ENCODE measurements at places on chromosomes 2 and 18.

- DNase-seq = no peak
Measured at GRCh38 chr2:184756885-184757284, 158.6 kb downstream of the ZNF804A start.

- no peak for DNase-seq
Measured at GRCh38 chr2:105781274-105781978, 36.7 kb downstream of the NCK2 start.

DNA sequence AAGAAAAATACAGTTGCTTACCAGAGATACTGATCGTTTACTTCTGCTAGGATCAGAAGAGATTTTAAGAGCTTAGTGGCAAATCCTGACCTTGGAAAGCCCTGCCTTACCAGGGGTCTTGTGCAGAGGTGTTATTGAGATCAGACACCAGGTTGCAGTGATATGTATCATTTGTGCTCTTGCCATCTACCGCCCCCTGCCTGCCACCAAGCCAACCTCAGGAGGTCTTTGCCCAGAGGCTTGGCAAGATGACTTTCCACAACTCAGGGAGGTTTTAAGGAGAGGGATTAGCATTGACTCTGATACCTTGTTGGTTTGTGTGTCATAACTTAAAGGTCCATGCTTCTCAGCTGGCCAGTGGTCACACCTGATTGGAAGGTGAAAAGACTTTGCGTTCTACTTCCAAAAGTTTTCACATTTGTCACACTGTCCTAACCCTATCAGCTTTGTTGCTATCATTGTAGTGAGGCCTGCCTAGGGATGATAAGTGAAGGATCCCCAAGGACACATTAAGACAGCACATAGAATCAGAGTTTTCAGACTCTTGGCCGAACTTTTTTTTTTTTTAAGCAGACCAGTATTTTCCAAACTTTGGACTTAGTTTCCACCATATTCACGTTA lies 46.2 kb upstream of the MGAT5 start:
- DNase-seq = no peak

GRCh38 chr2:239697399-239698164 lies 296.8 kb upstream of the HDAC4 start:
- no peak for DNase-seq

- DNase-seq = no peak
Measured at GRCh38 chr2:28165087-28165635, 227.5 kb upstream of the FOSL2 start.

DNA sequence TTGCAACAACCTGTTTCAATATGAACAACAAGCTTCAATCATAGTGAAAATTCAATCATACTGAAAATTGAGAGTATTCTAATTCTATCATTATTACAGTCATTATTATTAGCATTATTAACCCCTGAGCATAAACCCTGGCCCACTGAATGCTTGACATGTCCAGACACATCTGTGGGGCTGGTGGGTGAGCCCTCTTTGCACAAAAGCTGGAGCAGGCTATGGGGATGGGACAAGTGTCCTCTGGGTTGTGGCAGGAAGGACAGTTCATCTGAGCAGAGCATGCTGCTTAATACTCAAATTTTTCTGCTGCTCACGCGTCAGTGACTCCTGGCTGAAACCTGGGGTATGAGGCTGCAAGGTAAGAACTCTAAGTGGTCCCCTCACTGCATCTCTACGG lies 451.1 kb upstream of the POU3F3 start:
- DNase-seq = no peak

GRCh38 chr18:24726727-24727492 lies 266.5 kb downstream of the HRH4 start:
- DNase-seq = peak; percentile 85

- DNase-seq = no peak
Measured at GRCh38 chr18:35408843-35409261, 31.7 kb upstream of the ZNF396 start.

- no peak for DNase-seq
Measured at GRCh38 chr2:135899567-135899966, 23.3 kb upstream of the MCM6 start.

GRCh38 chr18:8391068-8391467 lies 218.2 kb upstream of the RAB12 start:
- no peak for DNase-seq

DNA sequence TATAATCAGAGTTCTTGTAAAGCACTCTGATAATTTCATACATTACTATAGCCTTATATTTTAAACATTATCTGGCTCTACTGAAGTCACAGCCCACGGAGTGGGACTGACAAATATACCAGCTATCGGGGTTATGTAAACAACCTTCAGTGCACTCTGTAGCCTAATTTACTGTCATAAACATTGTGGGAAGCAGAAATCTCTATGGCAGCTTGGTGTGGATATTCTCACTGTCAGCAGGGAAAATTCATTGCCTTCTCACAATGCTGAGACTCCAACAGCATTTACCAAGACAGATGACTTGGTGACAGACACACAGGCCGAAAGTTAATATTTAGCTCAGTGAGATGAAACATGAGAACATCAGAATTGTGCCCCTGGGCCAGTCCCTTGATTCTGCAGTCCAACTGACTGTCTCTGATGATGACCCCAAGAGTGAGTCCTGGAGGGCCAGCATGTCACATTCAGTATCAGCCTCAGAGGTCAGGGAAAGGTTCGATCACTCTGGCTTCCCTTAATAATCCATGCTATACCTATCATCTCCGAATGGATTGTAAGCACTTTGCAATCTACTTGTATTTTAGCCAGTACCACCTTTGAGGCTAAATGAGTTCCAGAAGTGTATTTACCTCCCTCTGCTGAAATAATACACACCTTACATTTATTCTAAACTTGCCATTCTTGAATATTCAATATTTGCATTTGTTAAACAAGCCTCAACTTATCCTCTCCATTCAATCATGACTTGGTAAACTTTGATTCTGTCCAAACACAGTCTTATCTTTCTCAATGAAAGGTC lies 146.2 kb upstream of the OSR1 start:
- no peak for DNase-seq

DNA sequence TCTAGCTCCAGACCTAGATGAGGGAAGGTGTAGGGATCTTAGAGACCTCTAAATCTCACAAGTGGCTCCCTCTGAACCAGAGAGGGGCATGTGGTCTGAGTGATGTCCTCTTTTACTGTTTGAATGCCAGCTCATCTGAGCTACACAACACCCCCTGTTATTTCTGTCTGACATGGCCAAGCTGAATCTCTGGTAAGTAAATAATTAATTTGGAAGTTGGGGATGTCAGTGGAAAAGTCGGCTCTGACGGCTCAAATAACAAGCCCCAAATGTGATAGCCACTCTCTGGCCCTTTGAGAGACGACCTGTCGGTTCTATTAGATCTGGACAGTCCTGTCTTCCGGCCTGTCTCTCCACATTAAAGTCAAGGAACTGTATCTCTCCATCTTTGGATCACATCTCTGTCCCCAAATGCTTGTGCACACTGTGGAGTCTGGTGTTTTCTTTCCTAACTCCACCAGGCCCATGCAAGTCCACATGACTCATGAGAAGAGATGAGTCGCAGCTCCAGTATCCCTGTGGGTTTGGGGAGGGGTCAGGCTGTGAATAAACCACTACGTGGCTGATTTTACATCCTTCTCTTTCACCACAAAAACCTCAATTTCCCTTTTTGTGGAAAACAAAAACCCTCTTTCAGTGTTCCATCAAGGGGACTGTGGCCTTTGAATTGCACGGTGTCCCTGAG lies 52.5 kb downstream of the SETBP1 start:
- no peak for DNase-seq

DNA sequence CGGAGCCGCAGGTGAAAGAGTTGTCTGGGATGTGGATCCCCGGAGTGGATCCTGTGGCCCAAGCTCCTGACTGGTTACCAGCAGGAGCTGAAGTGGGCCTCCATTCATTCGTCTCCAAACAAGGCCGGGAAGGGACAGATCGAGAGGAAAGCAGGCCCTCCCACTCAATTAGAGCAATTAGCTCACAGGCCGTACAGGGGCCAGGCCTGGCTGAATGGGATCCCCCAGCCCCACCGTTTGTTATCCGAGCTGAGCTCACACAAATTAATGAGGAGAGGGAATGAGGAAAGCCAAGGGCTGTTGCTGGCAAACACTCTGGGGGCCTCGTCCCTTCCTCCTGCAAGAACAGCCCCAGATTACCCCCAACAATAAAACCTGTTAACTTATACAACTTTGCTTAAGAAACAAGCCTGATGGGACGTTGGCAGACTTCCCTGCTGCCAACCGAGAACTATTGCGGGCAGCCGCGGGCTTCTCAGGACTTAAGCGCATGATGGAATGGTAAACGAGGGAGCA lies 338.0 kb downstream of the BCL11A start:
- no peak for DNase-seq

DNA sequence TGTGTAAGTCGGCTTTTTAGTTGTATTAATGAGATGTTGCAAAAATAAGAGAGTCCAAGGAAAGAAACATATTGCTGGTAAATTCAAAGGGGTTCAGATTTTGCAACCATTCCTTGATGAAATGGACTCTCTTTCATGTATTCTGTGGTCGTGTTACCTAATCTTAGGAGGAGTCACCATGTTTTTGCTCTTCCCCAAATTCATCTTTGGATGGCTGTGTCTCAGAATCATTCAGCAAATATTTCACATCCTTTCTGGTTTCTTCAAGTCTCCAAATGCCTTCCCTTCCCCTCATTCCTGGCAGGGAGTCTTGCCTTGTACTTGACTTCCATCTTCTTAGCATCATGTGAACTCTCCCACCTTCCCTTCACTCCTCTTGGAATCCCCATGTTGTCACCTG lies 66.1 kb downstream of the PTPRM start:
- DNase-seq = no peak

GRCh38 chr18:38520786-38521185 lies 955.2 kb upstream of the CELF4 start:
- DNase-seq = no peak

GRCh38 chr2:9263428-9263827 lies 56.8 kb downstream of the ASAP2 start:
- DNase-seq = no peak

- DNase-seq = no peak
Measured at GRCh38 chr18:43393174-43393573, 115.9 kb upstream of the SYT4 start.

- DNase-seq = no peak
Measured at GRCh38 chr2:172606285-172606684, 50.4 kb downstream of the PDK1 start.

- no peak for DNase-seq
Measured at GRCh38 chr2:166357068-166357949, 18.4 kb downstream of the SCN9A start.

DNA sequence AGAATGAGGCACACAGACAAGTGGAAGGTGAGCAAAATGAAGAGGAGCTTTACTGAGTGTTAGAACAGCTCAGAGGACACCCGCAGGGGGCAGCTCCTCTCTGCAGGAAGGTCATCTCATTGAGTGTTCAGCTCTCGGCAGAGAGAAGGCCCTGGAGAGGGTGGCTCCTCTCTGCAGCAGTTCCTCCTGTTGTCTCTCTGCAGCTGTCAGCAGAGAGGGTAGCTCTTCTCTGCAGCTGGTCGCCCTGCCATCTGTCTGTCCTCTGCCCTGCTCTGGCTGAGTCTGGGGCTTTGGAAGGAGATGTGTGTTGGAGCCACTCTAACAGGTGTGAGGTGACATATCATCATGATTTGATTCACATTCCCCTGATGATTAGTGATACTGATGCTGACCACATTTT lies 6.8 kb upstream of the SNTG2 start:
- DNase-seq = no peak

- no peak for DNase-seq
Measured at GRCh38 chr2:112881217-112881985, 29.6 kb upstream of the IL37 start.

DNA sequence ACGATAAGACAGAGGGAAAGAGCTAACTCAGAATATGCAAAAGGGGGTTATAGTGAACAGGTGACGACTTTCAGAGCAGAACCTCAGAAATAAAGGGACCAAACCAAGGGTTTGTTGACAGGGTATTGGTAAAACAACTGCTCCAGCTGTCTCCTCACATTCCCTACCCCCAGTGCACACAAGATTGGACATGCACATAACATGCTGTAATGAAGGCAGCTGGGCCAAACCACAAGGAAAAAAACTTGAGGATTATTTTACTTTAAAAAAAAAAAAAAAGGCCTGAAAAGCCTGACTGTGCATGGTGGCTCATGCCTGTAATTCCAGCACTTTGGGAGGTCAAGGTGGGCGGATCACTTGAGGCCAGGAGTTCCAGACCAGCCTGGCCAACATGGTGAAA lies 3.5 kb downstream of the RBM43 start:
- no peak for DNase-seq

DNA sequence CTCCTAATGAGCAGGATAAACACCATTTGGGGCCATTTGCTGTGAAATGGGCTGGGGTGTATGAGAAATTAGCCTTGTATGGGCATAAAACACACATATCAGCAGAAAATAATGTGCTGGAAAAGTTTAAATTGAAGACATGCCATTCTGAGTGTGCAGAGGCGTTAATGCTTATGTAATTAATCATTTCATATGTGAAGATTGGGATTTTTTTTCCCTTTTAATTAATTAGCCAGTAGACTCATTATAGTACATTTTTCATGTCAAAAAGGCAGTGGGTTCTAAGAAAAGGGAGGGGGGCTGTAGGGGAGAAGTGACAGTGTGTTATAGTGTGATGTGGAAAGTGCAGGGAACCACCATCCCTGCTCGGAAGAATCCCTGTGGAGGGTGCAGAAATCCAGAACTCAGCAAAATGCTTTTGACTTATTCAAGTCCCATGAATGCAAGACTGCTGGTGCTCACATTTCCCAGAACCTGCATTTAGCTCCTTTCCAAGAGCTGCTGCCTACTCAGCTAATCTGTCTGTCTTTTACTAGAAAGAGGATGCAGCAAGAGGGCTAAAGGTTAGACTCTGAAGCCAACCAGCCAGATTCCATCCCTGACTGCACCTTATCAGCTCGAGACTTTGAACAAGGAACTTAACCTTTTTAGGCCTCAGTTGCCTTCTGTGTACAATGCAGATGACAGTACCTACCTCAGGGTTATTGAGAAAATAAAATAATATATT lies 11.6 kb upstream of the COX7A2L start:
- no peak for DNase-seq

- no peak for DNase-seq
Measured at GRCh38 chr18:75247611-75248421, 37.2 kb downstream of the TSHZ1 start.

DNA sequence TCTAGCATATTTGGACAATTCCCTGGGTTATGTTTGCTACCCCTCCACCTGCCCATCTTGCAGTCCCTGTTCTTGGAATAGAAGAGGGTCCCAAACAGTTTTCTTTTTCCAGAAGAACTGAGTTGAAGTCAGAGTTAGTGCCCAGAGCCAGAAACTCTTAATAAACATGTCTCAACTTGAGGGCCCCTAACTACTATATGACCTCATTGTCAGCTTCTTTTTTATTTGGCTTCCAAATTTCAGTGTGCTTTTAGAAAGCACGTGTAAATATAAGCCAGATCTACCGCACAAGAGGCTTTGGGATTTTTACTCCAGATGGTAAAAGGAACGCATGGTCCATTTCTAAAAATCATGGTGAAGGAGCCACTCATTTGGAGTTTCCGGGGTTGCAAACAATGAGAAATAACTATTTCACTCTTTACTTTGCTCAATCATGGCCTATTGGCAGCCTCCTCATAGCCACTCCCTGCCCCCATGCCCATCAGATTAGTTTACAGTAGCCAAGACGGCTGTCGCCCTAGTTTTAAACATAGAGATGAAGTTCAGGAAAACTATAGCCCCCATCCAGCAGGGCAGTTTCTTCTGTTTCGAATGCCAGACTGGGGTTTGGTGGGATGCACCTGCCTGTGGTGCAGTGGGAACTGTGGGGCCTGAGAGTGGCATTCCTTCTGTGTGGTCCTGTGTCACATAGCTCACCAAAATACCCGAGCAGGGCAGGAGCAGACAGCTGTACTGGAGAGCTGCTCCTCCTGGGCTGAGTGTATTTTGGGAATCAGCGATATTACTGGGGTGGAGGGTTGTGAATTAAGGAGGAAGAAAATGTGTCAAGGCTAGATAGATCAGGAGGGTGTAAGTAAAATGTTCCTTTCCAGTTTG lies 1.7 kb downstream of the MAPRE3 start:
- DNase-seq = no peak

Measured in left hindlimb (tissue), 1 donor.